ENCODE measurements at places on chromosomes 6 and 20.

- DNase-seq: peak; percentile 13
These were observed 155.1 kb upstream of the ENPP5 start for GRCh38 chr6:46325561-46326530.

GRCh38 chr20:10470276-10470675 lies 35.2 kb downstream of the SLX4IP start:
- DNase-seq: no peak

GRCh38 chr6:90144396-90144795 lies 152.2 kb downstream of the BACH2 start:
- no peak for DNase-seq

- no peak for DNase-seq
These were observed 39.7 kb downstream of the TGM2 start for GRCh38 chr20:38125157-38126056.
